ENCODE measurements at places on chromosomes 11 and 22. TPM values are rescaled to one million over a fixed set of nuclear protein-coding genes. Genes with fewer than 3 reads are reported as not detected.

DNA sequence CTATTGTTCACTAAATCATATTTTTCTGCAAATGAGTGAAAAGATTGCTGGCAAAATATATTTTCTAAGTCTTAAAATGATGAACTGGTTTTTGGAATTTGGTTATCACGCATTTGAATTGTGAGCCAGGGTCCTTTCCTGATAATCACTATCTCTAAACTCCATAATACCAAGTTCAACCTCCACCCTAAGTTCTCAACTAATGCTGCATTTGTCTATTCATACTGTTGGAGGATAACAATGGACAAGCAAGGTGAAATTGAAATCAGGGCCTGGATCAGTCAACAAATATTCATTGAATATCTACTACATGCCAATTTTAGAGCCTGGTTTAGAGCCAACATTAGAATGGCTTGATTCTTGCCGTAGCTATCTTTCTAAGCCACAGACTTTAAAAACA is 4.7 kb upstream of the PCF11 start:
- no peak overlapping the region for H3K27ac ChIP-seq
- H3K4me3 ChIP-seq, result no peak overlapping the region
- no peaks in the 10 kb centered on the region for H3K27me3 ChIP-seq

DNA sequence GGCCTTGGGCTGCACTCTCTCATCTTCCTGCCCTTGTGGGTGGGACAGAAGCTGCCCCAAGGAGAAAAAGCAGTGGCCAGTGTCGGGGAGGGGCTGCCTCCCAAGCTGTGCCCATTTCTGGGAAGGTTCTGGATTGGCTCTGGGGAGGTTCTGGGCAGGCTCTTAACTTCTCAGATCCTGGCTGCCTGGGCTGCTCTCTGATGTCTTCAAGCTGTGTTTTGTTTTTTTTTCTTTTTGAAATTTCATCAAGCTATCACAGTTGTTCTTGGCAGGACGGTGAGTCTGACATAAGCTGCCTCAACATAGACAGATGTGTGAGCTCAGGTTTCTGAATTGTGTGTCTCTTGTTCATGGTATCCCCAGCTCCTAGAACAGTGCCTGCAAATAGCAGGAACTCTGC is 1032.0 kb downstream of the BRD1 start:
- H3K27me3 ChIP-seq, result peaks cover 4% of the 10 kb centered on the region
- H3K36me3 ChIP-seq, result no peaks in the 10 kb centered on the region
- no peak for DNase-seq
- H3K4me3 ChIP-seq, result no peak overlapping the region
- peaks cover 4% of the 10 kb centered on the region for H3K4me1 ChIP-seq

CHRM1 gene
- total RNA-seq, result 0.11 TPM

DNA sequence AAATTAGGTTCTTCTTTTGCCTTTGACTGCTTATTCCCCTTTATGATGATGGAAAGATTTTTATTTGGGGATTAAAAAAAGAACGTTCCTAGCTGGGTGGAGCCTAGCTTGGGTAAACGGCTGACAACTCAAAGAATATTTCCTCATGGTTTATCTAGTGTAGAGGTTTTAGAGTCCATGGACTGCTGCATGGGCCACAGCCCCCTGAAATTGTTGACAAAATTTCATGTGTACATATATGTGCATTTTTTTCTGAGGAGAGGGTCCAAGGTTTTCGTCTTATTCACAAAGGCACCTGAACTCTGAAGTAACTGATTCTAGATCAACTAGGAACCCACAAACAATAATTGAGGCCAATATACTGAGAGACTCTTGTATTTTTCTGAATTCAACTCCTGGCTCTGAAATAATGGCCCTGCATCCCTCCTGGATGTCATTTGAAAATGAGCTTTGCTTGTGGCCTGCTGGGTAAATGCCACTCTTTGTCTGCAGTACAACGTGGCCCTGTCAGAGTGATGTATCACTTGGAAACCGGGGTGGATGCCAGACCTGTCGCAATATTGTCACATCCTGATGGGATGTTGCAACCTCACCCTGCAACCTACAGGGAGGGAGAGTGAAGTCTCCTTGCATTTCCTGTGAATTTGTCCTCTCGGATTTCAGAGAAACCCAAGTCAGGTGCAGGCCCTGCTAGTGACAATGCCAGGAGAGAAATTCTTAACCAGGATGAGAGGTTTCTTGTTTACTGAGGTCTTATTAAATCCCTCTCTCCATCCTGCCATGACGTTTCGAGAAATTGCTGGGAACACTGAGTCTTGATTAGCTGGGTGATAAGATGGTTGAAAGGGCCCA is 33.8 kb downstream of the EHF start:
- no peak overlapping the region for H3K27ac ChIP-seq
- no peak overlapping the region for H3K4me3 ChIP-seq
- DNase-seq, result no peak
- peaks cover 8% of the 10 kb centered on the region for H3K27me3 ChIP-seq

DNA sequence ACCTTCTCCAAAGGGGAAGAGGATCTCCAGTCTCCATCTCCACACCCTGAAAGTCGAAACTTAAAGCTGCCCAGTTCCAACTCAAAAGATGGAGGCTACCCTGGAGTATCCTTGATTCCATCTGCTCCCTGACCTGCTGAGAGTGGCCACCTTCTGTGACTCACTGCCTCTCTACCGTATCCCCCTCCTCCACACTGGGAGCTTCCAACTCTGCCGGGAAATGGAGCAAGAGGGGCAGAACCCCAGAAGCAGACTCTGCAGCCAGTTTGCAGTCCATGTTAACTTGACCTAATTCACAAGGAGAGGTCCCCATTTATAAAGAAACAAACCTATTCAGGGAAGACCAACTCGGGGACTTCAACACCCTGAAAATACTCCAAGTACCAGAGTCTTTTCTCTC is 22.0 kb upstream of the IRAG1 start:
- no peak overlapping the region for H3K4me3 ChIP-seq
- peak overlapping the region; percentile 54 for H3K27ac ChIP-seq
- no peak for DNase-seq

FUT4 gene
- total RNA-seq, result 12.9 TPM

- peaks cover 12% of the 10 kb centered on the region for H3K27me3 ChIP-seq
- no peak overlapping the region for H3K4me3 ChIP-seq
- no peak for DNase-seq
- H3K36me3 ChIP-seq, result no peaks in the 10 kb centered on the region
- no peaks in the 10 kb centered on the region for H3K4me1 ChIP-seq
- no peak overlapping the region for H3K27ac ChIP-seq
Observed at GRCh38 chr11:22359295-22359694, 21.1 kb downstream of the SLC17A6 start.
